SJSA1 (cell line): ENCODE measurements at places on chromosomes 1 and 21. TPM values are rescaled to one million over a fixed set of nuclear protein-coding genes. Genes with fewer than 3 reads are reported as not detected.
A peak's percentile ranks its signal among the peaks of the same experiment; 100 is the strongest.

GRCh38 chr1:192108161-192108560, 50.1 kb upstream of the RGS18 start:
- DNase-seq = no peak

The GGPS1 gene
- 26.9 and 32.7 TPM in 2 replicates for total RNA-seq

- DNase-seq = peak; percentile 79
These were observed 570 bp upstream of the PEX10 start for GRCh38 chr1:2412773-2413494.

The WNT3A gene
- not detected in 2 replicates for total RNA-seq

- DNase-seq = no peak
These were observed 72.1 kb downstream of the GPR52 start for GRCh38 chr1:174519844-174520243.

DNA sequence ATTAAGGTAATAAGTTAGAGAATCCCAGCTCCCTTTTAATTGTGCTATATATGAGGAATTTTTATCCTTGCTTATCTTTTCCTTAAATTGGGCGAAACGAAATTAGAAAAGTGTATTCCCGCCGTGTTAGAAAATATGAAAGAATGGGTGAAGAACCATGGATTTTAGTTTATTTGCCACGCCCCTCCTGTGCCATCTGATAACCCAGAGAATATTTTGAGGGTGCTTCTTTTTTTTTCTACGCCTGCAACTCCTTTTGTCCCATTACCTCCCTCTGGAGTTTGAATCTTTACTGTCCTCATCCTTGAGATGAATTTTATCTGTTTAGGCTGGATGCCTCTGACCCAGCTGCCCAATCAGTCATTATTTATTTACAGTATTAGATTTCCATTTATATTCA, 1.6 kb downstream of the TLCD4 start:
- DNase-seq = no peak
